Fibroblast of skin of right biceps (primary cell): ENCODE measurements at places on chromosomes 12 and 14.
A peak's percentile ranks its signal among the peaks of the same experiment; 100 is the strongest.

- no peak for DNase-seq
Measured at GRCh38 chr12:24752763-24753462, 196.0 kb downstream of the BCAT1 start.

DNA sequence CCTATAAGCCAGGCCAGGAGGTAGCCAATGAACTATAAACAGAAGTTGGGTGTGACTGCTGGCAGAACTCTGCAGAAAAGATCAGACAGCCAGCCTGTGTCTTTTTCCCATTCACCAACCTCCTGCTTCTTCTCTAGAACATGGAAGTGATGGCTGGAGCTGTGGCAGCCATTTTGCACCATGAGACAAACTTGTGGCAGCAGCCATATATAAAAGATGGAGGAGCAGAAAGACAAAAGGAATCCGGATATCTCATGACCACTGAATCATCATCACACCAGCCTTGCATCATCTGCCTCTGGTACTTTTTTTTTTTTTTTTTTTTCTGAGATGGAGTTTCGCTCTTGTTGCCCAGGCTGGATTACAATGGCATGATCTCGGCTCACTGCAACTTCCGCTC, 8.7 kb downstream of the BEGAIN start:
- peak; percentile 23 for DNase-seq

- DNase-seq: peak; percentile 56
Measured at GRCh38 chr12:62792236-62792870, 142.6 kb downstream of the PPM1H start.

GRCh38 chr12:45688183-45688582, 41.3 kb upstream of the ARID2 start:
- no peak for DNase-seq

- no peak for DNase-seq
Measured at GRCh38 chr12:69324797-69325466, 23.2 kb upstream of the LYZ start.

GRCh38 chr14:90630171-90630806, 185.9 kb downstream of the TTC7B start:
- no peak for DNase-seq

- no peak for DNase-seq
Measured at GRCh38 chr14:27605282-27605681, 1007.4 kb upstream of the NOVA1 start.

DNA sequence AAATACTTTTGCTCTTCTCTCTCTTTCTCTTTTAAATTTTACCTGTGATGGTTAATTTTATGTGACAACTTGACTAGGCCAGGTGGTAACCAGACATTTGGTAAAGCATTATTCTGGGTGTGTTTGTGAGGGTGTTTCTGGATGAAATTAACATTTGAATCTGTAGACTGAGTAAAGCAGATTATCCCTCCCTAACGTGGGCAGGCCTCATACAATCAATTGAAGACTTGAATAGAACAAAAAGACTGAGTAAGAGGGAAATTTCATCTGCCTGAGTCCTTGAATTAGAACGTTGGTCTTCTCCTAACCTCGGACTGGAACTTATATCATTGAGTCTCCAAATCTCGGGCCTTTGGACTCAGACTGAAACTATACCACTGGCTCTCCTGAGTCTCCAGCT, 182.1 kb downstream of the NELL2 start:
- DNase-seq: no peak

DNA sequence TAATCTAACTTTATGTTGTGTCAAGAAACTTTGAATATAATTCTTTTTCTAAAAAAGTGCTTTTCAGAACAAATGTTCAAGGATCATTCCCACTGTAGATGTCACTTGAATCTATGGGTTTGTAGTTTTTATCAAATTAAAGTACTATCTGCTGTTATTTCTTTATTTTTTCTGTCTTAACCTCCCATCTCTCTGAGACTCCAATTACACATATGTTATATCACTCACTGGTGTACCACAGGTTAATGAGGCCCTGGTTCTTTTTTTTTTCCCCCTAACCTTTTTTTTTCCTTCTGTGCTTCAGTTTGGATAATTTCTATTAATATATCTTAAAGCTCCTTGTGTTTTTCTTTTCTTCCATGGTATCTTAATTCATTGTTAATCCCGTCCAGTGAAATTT, 279.9 kb upstream of the RGS6 start:
- no peak for DNase-seq

DNA sequence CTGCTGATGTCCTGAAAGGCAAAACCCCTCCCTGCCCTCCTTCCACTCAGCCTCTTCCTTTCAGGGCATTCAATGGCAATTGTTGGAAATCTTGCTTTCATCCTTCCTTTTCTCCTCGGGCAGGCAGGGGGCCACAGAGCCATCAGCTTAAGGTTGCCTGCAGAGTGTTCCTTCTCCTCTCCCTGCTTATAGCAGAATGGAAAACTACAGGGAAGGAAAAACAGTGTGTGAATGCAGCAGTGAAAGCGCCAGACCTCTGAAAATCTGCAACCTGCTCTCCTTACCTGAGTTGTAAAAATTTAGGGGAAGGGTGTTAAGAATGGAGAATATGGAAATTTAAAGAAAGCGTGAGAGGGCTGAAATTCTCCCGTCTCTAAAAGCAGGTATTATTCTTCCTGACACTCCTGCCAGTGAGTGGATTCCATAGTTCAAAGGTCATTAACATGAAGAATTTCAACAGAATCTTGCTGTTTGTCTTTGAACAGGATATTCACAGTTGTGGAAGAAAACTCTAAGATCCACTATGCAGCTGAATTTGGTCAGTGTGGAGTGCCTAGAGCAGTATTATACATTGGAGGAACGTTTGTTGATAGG, 348.8 kb downstream of the KCNH5 start:
- no peak for DNase-seq

DNA sequence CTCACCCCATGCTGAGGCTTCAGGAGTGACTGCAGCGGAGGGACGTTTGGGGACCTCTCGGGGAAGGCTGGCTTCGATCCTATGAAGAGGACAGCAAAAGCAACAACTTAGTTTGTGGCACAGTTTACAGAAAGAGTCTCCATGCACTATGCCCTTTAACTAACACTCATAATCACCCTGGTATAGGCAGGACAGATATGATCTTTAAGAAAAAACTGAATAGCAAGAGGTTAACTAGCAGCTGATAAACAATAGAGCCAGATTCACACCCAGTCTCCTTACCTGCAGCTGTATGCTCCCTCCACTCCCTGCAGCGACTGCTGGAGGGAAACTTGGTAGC, 27.4 kb downstream of the TMEM63C start:
- no peak for DNase-seq

- DNase-seq: peak; percentile 26
Measured at GRCh38 chr12:120539303-120539702, 5.1 kb downstream of the RNF10 start.

- DNase-seq: no peak
Measured at GRCh38 chr14:77143071-77143470, 1.5 kb upstream of the ZDHHC22 start.

DNA sequence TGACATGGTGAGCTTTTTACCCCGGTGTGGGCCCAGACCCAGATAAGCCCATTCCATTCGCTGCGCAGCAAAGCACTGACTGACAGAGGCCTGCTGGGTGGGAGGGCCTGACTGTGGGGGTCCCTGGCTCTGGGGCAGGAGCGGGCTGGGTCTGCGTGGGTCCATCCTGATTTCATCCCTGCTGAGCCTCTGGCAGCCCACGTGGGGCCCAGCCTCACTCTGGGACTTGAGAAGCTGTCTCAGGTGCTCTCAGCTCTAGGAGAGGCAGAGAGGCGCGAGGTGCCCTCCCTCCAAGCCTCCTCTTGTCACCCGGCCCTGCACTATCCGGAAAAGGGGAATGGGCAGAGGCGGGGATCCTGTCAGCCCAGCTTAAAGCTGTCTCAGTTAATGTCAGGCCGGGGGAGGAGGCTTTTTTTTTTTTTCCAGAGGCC, 927 bp downstream of the ABCB9 start:
- DNase-seq: no peak

DNA sequence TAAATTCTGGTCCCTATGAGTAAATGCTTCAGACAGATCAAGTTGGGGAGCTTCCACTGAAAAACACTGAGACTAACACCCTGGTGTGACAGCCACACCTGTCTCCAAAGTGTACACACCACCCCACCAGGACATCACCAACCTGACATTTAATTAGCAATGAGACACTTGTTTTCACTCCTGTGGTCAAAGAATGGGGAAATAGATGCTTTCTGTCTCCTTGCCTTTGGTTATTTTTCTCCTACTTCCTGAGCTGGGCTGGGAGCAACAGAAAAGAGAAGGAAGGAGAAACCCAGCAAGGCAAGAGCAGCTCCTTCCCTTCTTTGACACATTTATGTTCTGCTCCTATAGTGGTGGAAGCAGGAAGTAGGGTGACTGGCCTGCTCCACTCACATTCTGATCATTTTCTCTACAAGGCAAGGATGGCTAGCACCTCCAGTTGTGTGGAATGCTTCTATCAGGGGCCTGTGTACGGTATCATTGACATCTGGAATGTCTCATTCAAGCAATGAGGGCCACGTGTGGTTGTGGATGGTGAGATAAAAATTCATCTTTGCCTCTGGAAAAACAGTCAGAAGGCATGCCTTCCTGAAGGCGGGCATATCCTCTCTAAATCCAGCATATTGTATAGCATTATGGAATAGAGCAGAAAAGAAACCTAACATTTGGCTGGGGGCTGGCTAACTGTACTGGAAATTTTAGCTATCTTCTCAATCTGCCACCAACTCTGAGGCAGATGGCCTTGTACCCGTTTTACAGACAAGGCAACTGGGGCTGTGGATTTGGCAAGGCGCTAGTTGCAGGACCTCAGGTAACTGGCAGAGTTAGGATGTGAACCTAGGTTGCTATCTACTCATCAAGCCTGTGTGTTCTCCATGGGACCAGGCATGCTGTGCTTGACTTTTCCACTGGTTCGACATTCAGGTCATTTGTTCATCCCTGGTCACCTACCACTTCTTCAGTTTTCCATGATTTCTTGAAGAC, 24.8 kb upstream of the LGALS3 start:
- DNase-seq: no peak

DNA sequence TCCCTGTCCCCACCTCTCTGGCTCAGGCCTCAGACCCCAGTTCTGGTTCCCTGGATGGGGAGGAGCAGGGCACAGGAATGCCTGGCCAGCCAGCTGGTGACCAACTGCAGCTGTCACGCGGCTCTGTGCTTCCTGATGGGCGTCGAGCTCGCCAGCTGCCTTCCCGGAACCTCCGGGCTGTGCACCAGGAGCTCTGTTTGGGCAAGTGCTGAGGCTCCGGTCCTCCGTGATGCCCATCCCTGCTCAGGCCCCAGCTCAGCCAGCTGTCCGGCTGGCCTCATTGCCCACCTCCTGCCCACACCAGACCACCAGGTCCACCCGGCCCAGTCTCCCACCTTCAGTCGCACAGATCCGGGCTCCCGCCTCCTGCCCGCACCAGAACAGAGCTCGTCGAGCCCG, 4.8 kb downstream of the IFFO1 start:
- DNase-seq: no peak

DNA sequence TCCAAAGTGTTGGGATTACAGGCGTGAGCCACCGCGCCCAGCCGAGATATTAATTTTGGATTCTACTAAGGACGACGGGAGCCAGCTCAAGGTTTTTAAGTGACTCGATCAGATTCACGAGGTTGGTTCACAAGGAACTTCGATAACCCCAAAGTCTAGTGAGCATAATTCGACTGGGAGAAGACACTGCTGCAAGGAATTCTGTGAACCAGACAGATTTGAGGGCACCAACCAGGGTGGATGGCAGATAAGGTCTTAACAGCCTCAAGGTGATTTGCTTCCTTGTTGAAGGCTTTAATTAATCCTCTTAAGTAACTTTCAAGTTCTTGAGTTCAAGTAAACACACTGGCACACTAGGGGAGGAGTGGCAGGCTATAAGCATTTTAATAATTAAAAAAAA, 1.1 kb upstream of the KLHDC2 start:
- no peak for DNase-seq

GRCh38 chr12:122265476-122265875, 818 bp downstream of the VPS33A start:
- no peak for DNase-seq

DNA sequence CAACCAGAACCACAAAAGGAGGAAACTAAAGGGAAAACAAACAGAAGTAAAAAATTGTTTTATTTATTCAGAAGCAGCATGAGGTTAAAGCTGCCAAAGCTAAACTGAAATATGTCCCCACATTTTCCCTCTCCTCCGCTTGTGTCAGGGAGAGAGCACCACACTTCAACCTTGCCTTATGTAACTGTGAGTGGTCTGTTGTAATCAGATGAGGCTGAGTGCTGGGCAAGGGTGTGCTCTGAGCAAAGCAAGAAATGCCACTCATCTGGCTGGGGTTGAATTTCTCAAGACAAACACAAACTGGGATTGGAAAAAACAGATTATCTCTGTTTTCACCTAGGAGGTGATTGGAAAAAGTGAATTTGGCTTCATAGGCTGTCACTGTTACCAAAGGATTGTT, 12.2 kb downstream of the CAPZA3 start:
- peak; percentile 31 for DNase-seq

- DNase-seq: peak; percentile 42
Measured at GRCh38 chr12:68356060-68356695, 24.0 kb upstream of the MDM1 start.

- DNase-seq: no peak
Measured at GRCh38 chr12:113938471-113938870, 27.7 kb downstream of the RBM19 start.

DNA sequence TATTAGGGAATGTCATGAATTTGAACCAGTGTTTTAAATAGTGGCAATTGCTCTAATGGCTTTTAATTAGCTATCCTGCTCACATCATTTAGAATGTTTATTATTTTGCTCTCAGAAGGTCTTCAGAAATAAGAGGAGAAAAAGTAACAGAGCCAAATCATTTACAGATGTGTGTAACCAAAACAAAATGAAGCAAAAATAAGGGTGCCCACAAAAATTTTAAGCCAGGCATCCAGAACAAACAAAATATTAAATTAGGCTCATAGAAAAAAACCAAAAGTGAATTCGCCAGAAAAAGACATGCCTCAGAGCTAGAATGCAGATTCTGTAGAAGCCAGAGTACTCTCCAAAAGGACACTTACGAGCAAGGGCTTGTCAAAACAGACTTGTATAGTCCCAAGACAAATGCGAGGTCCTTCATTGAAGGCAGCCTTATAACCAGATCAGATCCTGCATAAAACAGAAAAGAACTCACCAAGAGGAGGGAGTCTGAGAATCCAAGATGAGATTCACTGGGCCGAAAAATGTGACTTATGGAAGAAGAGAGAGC, 20.2 kb upstream of the SERPINA1 start:
- no peak for DNase-seq

GRCh38 chr12:4607056-4607455, 41.8 kb downstream of the AKAP3 start:
- DNase-seq: no peak

GRCh38 chr14:76770521-76771436, 9.5 kb downstream of the VASH1 start:
- DNase-seq: no peak

DNA sequence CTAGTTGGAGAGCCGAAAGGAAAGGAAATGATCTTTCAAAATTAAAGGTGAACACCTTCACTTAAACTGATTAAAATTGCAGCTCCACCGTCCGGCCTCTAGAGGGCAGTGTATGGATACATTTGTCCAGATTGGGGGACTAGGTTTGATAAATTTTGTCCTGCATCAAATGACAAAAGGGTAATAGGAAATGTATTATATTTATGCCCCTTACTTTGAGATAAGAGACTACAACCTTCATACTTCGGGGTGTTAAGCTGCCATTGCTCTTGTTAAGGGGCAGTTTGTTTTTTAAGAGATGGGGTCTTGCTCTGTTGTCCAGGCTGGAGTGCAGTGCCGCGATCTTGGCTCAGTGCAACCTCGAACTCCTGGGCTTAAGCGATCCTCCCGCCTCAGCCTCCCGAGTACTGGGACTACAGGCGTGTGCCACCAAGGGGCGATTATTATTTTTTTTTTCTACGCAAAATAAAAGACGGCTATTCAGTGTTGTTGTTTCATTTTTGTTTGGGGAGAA, 818 bp upstream of the SUOX start:
- peak; percentile 63 for DNase-seq
